ENCODE measurements at places on chromosomes 5 and 9.

GRCh38 chr9:127976498-127976897, 4.3 kb downstream of the EEIG1 start:
- DNase-seq: no peak

GRCh38 chr5:1323803-1324173, 21.1 kb downstream of the CLPTM1L start:
- no peak for DNase-seq

DNA sequence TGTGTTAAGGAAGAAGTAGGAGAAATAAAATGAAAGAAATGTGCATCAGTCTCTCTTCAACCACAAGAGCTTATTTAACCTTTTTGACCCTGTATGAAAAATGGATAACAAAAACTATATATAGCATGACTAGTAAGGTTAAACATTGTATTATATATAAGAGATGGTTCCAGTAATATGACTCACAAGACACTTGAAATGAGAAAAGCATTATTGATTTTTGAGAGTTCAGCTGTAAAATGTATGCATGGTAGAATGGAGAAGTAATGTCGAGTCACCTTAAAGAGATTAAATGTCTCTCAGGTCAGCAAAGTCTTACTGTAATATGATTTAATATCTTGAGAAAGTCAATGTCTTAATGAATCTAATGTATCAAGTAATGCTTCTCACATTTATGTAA, 860.9 kb downstream of the TAF11L14 start:
- no peak for DNase-seq

DNA sequence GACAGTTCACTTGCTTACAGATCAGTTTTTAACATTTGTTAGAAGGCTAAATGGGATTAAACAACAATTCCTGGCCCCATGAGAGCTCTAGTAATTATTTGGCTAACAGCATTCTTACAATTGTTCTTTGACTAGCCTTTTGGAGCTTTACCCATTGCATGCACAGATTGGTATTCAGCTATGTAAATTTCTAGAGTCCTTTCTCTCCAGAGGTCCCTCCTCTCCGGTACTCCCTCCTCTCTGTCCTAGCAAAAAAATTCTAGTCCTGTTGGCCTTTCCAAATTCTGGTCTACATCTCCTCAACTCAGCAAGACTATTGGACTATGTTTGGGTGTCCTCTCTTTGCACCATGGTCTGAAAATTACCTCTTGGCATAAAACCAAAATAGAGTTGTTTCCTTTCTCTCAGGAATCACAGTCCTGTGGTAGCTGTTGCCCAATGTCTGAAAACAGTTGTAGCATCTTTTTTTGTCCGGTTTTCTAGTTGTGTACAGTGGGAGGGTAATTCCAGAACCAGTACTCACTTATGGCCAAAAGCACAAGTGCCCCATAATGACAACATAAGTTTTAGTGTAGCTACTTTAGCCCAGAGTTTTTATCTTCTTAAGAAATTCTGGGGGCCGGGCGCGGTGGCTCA, 18.1 kb downstream of the SAR1B start:
- DNase-seq: no peak

DNA sequence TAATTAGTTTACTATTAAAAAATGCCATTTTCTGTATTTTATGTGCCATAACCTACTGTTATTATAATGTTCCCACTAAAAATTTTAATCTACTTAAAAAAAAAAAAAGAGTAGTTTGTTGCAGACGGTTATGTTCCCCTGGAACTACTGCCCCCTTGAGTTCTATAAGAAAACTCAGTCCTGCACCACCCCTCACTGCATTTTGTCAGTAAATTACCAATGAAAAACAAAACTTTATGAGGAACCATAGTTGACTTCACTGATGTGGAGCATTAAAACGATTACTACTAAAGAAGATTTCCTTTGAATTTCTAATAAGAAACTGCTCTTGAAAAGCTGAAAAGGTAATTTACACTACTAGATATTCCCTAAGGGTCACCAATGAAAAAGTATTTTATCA, 288.7 kb downstream of the FBXL17 start:
- DNase-seq: no peak

DNA sequence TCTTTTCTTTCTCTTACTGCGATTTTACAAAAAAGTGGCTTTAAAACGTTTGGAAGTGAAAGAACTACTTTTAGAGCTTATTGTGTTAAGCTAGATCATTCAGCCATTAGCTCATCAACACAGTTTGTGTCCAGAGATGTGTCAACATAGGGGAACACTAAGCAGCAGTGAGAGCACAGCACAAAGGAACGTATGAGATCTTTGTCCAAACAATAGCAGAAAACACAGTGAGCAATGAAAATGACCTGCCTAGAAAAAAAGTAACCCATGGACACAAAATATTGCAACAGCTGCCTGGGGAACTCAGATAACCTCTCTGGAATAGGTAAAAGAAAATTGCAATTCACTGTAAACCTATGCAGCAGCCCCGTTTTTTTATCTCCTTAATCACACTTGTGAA, 372.5 kb downstream of the ARHGEF28 start:
- DNase-seq: no peak

- DNase-seq: no peak
Measured at GRCh38 chr5:64818245-64818644, 49.5 kb downstream of the CWC27 start.

GRCh38 chr5:50715001-50715400, 48.6 kb downstream of the PARP8 start:
- DNase-seq: no peak

DNA sequence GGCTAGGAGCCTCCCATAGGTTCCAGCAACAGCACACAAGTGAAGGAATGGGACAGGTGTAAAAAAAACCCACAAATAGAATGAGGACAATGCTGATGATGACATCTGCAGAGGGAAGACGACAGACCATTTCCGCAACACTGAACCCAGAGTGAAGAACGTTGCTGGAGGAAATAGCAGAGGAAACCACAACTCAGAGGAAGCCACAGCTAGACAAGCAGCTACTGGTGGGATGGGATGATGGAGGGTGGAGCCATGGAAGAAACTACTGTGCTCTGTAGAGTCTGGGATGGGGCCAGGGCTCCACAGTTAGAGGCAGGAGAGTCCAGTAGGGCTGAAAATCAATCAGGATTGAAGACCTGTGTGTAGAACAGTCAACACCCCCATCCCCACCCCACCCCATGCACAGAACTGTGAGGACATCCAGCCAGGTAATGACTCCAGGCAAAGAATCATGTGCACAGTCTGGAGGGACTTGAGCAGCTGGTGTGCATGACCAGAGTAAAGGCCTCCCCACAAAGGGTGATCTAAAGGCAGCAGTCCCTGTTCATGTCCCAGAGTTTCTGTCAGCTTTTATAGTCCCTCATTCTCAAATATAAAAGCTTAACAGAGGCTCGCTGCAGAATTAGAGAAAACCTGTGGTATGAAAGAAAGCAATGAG, 65.2 kb upstream of the SPIN1 start:
- DNase-seq: no peak

DNA sequence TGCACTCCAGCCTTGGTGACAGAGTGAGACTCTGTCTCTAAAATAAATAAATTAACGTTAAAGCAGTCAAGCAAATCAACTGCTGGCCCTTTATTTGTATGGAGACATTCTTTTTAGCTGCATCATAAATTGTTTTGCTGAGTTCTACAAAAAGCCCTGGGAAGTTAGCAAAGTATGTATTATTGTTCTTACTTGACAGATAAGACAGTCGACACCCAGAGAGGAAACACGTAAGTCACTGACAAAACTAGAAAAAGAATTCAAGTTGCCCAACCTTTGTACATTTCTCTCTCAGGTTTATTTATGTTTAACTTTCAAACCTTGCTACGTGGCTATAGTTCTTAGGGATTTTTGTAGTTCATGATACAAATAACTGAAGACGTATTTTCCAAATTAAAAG, 40.4 kb upstream of the MACIR start:
- DNase-seq: no peak

DNA sequence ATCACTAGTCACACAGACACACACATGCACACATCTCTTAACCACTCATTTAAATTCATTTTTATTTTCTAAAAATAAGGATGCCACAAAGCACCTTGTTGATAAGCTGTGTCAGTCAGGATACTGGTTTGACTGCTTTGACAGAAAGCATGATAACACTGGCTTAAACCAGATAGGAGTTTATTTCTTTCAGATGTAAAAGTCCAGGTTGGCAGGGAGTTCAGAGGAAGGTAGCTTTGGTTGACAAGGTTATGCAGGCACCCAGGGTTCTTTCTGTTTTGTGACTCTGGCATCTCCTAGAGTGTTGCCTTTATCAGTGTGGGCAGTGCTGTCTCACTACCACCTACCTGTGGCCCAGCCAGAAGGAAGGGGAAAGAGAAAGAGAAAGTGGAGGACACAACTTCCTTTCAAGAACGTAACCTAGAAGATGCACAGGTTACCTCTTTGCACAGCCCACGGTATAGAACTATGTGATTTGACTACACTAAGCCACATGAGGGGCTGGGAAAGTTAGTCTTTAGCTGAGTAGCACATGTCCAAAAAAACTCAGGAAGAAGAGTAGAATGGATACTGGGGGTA, 334.7 kb downstream of the OSTF1 start:
- DNase-seq: no peak

DNA sequence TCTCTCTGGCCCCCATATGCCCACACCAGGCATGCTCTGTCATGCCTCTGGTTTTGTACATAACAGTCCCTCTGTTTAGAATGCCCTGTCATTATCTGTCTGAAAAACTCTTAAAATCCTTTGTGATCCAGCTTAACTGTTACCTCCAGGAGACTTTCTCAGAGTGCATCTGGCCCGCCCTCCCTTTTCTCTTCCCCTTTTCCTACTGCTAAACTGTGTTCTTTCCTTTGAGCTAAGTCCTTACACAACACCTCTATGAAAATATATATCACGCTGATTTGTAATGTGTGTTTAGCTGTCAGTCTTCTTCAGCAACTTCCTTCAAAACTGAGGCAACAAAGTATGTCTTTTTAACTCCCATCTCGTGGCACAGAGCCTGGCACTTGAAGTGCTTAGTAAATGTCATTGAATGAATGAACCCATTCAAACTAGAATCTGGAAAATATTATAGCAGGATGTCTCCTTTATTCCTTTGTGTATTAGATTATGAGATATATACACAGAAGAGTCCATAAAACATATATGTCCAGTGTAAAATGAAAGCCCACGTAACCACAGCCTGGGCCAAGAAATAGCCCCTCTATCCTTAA, 166.2 kb upstream of the KLF9 start:
- no peak for DNase-seq

DNA sequence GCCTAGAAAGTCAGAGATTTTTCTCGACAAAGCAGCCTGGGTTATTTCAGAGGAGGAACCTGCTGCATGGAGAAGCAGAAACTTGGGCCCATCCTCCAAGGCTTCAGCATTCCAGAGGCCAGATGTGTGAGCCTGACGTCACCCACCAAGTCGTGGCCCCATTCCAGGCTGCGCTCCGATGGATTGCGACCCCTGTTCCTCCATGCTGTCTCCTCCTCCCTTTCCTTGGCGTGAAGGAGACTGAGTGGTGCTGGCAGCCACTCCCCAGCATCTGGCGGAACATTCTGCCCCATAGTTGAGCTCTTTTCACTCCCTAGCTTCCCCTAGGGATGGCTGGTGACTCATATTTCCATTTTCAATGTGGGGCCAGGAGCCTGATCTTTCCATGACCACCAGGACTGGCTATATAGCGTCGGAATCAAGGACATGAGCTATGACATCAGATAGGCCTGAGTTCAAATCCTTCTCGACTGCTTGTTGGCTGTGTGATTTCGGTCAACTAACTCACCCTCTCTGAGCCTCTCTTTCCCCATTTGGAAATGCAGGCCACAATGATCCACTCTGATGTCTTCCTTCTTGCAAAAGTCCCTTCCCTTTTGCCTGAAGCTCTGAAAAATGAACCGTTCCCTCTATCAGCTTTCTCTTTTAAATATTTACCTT, 24.5 kb upstream of the DUSP1 start:
- peak; percentile 96 for DNase-seq

GRCh38 chr5:159402311-159402710, 72.0 kb upstream of the IL12B start:
- no peak for DNase-seq

GRCh38 chr9:135370411-135371375, 108.9 kb upstream of the PPP1R26 start:
- DNase-seq: no peak

DNA sequence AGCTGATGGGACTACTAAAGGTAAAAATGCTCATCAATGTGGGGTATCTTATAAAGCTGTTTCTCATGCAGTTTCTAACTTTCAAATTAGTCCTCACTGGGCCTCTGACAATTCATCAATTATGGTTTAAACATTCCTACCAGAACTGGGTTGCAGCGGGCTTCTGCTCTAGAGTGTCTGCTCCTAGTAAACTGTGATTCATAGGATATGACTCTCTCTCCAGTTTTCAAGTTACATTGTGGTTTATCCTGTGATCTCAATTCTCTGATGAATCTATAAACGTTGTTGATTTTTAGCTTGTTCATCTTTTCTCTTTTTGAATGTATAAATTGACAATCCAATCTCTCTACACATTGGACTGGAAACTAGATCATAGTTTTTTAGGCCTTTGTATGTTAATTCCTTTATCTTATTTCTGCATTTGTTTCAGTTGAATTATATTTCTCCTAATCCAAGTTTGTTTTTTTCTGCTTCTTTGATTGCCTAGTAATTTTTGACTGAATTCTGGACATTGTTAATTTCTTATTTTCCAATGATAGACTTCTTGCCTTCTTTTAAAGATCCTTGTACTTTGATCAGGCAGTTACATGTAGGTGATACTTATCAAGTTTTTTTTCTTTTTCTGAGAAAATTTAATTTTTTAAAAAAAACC, 822.6 kb downstream of the TLE1 start:
- DNase-seq: no peak

DNA sequence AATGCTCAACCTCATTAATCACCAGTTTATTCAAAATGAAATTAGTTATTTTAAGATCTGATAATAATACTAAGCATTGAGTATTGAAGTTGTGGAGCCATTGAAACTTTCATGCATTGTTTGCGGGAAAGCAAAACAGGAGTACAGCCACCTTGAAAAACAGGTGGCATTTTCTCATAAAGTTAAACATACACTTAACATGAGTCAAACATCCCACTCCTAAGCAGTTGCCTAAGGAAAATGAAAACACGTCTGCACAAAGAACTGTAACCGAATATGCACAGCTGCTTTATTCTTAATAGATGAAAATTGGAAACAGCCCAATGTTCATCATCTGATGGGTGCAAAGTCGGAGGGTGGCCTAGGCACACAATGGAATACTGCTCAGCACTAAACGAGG, 177.3 kb downstream of the IRX2 start:
- no peak for DNase-seq

GRCh38 chr5:103385722-103386121, 127.2 kb downstream of the MACIR start:
- DNase-seq: no peak

- DNase-seq: no peak
Measured at GRCh38 chr5:72988769-72989168, 32.9 kb downstream of the FCHO2 start.

GRCh38 chr9:5510360-5510931, at the start of gene PDCD1LG2:
Gene PDCD1LG2, plus strand, starts transcription at chr9:5510531. Its CDS starts 12,016 bp downstream, at chr9:5522547.
- no peak for DNase-seq
